Fibroblast of lung (primary cell): ENCODE measurements at places on chromosomes 1 and 21.

DNA sequence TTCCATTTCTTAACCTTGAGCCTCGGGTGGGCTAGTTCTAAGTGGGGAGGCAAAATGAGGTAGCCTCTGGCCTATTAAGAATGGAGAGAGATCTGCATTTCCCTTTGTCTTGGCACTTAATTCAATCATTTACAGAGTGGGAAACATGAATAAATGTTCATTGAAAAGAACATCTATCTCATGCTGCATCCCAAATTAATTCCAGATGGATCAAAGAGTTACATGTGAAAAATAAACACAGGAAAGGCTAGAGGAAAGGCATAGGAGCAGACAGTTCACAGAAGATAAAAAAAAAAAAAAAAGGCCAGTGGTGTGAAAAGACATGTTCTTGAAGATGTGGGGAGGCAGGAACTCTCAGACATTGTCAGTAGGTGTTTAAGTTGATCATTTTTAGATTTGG lies 35.7 kb upstream of the EPS8L3 start:
- no peak for DNase-seq

DNA sequence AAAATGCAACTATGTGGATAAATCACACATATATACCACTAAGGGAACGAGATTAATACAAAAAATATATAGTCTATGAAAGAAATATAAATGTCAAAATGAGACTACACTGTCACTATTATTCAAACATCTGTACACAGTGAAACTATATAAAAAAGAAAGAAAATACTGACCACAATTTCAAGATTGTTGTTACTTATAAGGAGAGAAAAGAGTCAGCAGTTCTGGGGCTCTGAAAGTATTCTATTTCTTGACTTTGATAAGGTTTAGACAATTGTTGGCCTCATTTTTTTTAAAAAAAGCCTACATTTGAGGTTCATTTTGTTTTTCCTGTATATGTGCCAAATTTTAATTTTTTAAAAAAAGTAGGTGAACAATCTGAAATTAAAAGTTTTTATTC lies 319.3 kb upstream of the CHRM3 start:
- no peak for DNase-seq

DNA sequence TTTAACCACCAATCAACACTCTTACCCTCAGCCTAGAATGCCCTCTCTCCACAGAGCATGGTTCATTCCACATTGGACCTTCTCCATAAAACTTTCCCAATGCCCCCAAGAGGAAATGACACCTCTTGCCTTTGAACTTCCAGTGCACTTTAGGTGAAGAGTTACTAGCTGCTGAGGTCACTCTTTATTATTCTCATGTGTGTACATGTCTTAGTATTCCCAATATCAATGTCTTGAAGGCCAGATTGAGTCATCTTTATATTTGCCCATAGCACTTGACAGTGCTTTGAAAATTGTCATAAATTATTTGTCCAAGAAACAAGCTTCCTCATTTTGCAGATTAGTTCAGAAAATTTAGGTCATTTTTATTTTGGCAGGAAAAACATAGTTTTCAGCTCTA lies 8.1 kb upstream of the DNASE2B start:
- no peak for DNase-seq

- no peak for DNase-seq
These were observed 47.9 kb upstream of the NUF2 start for GRCh38 chr1:163273766-163274441.

DNA sequence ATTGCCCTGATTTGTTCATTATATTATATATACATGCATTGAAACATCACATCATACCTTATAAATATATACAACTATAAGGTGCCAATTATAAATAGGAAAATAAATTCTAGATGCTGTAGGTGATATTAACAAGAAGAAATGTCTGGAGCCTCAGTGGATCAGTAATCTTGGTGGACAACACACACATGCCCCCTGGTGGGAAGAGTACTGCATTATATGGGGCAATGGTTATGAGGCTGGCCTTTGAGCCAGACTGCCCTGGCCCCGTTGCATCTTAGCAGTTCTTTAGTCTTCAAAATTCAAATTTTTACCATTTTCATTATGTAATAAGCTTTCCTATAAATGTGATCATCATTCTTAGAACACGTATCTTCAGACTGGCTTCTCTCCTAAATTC lies 335.0 kb upstream of the GREM2 start:
- DNase-seq, result peak; percentile 40

- no peak for DNase-seq
These were observed 4.7 kb upstream of the G0S2 start for GRCh38 chr1:209670441-209671082.

DNA sequence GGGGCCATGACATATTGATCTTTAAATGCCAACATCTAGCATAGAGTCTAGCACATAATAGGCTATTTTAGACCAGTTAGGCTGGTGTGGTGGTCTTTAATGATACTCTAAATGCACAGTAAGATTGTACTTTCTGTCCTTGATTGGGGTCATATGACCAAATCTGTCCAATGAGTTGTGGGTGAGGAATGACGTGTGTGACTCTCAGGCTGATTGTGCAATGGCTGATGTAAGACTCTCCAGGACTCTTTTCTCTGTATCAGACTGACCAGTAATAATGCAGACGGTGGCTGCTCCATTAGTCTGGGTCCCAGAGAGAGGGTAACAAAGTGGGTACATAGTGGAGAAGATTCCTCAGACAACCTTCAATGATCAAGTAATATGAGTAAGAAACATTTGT lies 541.6 kb upstream of the CAMK1G start:
- peak; percentile 51 for DNase-seq

- no peak for DNase-seq
These were observed 704 bp downstream of the CAPZA1 start for GRCh38 chr1:112620377-112620695.

DNA sequence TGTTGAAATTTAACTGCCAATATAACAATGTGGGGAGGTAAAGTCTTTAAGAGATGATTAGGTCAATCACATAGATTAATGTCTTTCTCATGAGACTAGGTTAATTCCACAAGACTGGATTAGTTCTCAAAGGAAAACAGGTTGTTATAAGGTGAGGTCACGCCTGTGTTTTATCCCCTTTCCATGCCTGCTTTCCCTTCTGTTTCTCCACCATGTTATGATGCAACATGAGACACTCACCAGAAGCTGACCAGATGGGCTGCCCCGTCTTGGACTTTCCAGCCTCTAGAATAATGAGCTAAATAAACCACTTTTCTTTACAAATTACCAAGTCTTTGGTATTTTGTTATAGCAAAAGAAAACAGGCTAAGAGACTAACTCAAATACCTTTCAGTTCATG lies 70.8 kb downstream of the DDAH1 start:
- no peak for DNase-seq

DNA sequence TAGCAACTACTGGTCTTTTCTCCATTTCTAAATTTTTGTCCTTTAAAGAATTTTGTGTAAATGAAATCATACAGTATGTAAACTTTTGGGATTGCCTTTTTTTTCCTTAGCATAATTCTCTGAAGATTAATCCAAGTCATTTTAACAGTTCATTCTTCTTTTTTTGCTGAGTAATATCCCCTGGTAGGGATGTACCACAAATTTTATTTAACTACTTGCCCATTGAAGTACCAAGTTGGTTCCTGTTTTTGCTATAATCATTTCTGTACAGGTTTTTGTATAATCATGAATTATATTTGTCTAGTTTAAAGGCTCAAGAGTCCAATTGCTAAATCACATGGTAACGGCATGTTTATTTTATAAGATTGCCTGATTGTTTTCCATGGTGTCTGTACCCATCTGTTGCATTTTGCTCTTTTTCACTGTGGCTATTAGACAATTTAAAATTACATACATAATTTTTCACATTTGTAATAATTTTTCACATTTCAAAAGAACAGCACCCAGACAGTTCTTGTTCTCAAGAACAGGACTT lies 891.1 kb downstream of the USP25 start:
- DNase-seq, result no peak

GRCh38 chr1:212234431-212235395 lies 50.5 kb upstream of the PPP2R5A start:
- DNase-seq, result peak; percentile 95

DNA sequence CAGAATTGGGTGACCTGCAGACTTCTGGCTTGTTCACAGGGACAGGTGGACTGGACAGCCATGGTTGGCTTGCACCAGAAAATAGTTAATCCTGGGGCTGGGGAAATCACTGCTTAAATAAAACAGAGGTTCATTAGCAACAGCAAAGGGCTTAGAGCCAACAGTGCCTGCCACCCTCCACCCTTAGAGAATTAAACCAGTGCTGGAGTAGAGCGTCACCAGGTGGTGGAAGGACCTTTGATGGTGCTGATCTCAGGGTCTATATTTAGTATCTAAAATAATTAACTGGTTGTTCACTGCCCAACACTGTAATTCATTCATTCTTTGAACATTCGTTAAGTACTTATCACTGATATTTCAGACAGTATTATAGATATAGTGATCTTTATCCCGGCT lies 34.7 kb upstream of the PDE9A start:
- no peak for DNase-seq

DNA sequence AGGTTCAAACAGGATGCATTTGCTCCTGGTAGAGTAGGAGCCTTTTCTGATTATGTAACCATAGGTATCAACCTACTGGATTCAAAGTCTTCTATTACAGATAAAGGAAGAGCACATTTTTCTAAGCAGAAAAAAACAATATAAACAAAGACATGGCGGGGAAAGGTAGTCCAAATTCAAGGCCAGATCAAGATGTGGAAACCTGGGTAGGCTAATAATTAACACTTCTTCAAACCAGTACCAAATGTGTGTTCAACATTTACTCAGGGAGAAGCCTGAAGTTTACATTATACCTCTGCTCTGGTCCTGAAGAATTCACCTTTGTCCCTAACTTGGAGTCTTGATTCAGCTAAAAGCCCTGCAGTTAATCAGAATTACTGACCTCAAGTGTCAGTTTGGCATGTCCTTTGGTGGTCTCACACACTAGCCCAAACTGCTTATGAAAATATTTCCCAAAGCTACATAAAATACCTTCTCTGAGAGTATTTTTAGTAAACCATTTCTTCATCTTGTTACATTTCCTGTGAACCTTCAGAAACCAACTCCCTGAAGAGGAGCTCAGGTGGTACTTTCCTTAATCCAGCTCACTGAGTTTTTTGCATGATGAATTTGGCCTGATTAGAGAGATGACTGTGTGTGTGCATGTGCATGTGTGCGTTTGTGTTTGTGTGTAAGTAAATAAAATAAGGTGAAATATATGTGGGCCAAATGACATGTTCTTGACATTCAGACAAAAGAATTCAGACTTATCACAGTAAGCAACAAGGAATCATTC lies 70.2 kb downstream of the TOR3A start:
- DNase-seq, result no peak

GRCh38 chr1:153431427-153431826 lies 15.1 kb downstream of the S100A7A start:
- DNase-seq, result no peak

GRCh38 chr1:87392248-87393192 lies 63.8 kb downstream of the LMO4 start:
- peak; percentile 41 for DNase-seq

- DNase-seq, result no peak
These were observed 480 bp downstream of the CADM3 start for GRCh38 chr1:159171688-159172501.

- no peak for DNase-seq
These were observed 36.1 kb upstream of the SLC5A9 start for GRCh38 chr1:48186306-48186839.

GRCh38 chr21:43936247-43936967 lies 71.4 kb downstream of the AGPAT3 start:
- DNase-seq, result no peak

DNA sequence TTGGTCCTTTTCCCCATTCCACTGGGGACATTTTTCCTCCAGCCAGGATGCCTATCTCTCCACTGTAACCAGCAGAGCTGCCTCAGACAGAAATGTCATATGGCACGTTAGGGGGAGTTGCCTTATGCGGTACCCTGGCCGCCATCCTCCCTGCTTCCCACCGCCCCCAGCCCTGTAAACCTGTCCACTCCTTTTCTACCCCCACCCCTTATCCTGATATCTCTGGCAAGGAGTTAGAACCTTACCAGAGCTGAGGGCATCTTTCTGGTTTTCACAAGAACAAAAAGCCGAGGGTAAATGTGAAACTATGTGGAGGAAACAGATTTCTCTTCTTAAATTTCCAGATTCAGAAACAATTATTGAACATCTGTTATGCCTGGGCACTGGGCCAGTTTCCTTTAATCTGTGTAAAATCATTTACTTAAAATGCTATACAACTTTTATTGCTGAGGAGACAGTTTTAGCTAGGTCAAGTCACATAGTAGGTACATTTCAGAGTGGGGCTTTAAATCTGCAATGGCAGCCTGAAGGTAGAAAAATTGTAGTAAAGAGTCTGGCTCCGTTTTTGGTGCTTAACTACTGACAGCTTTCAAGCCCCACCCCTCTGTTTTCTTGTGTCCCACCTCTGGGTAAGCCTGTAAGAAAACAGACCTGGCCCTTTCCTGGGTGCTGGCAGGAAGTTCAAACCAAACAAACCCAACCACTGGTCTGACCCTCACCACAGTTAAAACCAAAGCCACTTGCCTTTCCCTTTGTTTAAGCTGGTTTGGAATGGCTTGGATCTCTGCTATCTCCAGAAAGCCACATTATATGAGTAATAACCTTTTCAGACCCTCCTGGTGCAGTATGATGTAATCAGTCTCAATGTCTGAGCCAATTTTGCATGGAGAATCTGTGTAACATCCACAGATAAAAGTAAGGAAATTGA lies 319.0 kb downstream of the HHAT start:
- peak; percentile 96 for DNase-seq

GRCh38 chr1:48107516-48107915 lies 110.3 kb upstream of the TRABD2B start:
- DNase-seq, result no peak

DNA sequence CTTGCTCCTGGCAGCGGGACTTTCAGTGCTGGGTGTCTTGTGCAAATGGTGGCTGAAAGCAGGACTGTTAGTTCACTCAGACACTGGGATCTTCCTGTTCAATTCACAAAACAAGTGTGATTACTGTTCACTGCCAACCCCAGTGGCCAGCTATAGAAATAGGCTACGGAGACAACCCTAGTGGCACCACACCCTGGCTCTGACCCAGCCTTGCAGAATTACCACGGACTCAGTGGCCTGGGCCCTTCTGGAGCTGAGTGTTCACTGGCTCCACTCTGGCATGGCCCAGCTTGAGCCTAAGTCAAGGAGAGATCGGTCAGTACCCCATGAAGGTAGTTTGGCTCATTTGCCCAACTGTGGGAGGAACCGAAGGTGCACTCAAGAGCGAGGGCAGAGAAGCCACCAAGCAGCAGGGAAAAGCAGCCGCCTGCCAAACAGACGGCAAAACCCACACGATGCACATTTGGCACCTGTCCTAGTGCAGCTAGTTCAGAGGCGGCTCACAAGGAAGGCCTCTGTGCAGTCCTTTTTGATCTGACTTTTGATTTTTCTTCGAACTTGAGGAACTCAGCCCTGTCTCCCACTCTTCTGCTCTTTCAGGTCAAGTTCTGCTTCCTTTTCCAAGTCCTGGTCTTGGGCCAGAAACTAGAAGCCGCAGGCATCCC lies 5.9 kb downstream of the KIAA2013 start:
- DNase-seq, result no peak

- DNase-seq, result peak; percentile 56
These were observed 221.3 kb upstream of the KCTD3 start for GRCh38 chr1:215345766-215346165.

GRCh38 chr21:37704751-37705150 lies 211.5 kb downstream of the KCNJ6 start:
- no peak for DNase-seq

- DNase-seq, result no peak
These were observed 22.7 kb upstream of the RGS8 start for GRCh38 chr1:182707122-182707521.
